ENCODE measurements at places on chromosomes 12 and 14.

DNA sequence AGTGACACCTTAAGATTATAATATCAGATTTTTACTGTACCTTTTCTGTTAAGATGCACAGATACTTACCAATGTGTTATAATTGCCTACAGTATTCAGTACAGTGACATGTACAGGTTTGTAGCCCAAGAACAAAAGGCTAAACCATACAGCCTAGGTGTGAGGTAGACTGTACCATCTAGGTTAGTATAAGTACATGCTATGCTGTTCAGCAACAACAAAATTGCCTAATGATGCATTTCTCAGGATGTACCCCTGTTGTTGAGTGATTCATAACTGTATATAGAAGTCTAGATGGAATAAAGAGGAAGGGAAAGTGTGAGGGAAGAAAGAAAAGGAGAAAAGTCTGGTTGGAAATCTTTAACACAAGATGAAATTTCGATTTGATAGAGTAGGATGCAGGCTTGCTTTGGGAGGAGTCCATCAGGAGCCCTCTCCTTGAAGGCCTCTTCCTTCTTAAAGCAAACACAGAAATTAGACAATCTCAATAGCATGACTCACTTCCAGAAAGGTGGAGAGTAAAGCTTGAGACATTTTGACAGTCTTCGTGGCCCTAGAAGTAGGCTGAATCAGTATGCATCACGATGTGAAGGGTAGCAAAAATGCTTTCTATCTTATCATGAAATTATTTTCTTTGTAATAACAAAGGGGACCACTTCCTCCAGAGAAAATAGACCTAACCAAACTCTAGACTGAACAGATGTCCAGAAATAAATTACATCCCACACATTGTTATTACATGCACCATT lies 191.5 kb downstream of the SYT1 start:
- DNase-seq: no peak

DNA sequence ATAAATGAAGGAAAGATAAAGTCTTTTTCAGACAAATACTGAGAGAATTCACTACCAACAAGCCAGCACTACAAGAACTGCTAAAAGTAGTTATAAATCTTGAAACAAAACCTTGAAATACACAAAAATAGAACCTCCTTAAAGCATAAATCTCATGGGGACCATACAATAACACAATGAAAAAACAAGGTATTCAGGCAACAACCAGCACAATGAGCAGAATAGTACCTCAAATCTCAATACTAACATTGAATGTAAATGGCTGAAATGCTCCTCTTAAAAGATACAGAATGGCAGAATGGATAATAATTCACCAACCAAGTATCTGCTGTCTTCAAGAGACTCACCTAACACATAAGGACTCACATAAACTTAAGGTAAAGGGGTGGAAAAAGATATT lies 7.7 kb upstream of the IQSEC3 start:
- no peak for DNase-seq

- no peak for DNase-seq
These were observed 93.3 kb downstream of the CALM1 start for GRCh38 chr14:90489916-90490719.

- DNase-seq: no peak
These were observed 68.2 kb downstream of the DRAM1 start for GRCh38 chr12:101945369-101946232.

GRCh38 chr12:76964784-76965571 lies 86.2 kb upstream of the CSRP2 start:
- DNase-seq: no peak

DNA sequence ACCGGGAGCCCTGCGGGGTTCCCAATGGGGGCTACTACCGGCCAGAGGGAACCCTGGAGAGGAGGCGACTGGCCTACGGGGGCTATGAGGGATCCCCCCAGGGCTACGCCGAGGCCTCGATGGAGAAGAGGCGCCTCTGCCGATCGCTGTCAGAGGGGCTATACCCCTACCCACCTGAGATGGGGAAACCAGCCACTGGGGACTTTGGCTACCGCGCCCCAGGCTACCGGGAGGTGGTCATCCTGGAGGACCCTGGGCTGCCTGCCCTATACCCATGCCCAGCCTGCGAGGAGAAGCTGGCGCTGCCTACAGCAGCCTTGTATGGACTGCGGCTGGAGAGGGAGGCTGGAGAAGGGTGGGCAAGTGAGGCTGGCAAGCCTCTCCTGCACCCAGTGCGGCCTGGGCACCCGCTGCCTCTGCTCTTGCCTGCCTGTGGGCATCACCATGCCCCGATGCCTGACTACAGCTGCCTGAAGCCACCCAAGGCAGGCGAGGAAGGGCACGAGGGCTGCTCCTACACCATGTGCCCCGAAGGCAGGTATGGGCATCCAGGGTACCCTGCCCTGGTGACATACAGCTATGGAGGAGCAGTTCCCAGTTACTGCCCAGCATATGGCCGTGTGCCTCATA lies 9.7 kb downstream of the TNS2 start:
- DNase-seq: no peak

DNA sequence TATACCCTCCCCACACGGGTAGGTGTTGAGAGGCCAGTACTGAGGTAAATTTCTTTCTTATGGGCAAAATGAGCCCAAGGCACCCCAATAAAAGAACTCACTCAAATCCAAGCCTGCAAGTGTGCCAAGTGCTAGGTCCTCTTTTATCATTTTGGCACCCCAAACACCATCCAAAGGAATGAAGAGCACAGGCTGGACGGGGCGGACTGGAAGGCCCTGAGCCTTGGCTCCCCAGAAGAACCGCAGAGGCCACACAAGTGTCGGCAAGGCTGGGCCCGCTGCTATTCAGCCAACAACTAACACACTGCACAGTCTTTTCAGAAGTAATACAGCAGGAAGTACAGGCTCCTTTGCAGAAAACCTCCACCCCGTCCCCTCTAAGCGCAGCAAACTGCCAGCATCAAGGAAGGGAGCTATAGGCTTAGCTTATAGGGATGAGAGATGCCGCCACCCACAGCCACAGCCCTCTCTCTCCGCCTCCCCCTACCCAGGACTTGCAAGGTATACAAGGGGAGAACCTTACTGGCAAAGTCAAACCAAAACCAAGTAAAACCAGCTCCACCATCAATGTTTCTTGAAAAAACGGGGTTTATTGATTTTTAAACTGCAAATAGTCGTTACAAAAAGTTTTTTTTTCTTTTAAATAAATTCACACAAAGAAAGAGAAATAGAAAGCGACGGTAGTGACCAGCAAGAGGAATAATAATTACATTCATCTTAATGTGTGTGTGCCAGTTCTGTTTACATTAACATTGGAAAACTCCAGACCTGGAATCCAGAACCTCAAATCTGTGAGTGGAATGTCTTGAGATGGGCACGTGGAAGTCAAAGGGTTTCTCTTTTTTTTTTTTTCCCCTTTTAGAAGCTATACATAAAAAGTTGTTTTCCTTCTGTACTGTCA lies 5.5 kb downstream of the ZFP36L1 start:
- DNase-seq: no peak

- no peak for DNase-seq
These were observed 24.1 kb downstream of the ITPR2 start for GRCh38 chr12:26808766-26809476.

- DNase-seq: no peak
These were observed 6.1 kb upstream of the CD9 start for GRCh38 chr12:6193853-6194815.

GRCh38 chr14:20419419-20419818 lies 6.1 kb upstream of the TEP1 start:
- DNase-seq: no peak

DNA sequence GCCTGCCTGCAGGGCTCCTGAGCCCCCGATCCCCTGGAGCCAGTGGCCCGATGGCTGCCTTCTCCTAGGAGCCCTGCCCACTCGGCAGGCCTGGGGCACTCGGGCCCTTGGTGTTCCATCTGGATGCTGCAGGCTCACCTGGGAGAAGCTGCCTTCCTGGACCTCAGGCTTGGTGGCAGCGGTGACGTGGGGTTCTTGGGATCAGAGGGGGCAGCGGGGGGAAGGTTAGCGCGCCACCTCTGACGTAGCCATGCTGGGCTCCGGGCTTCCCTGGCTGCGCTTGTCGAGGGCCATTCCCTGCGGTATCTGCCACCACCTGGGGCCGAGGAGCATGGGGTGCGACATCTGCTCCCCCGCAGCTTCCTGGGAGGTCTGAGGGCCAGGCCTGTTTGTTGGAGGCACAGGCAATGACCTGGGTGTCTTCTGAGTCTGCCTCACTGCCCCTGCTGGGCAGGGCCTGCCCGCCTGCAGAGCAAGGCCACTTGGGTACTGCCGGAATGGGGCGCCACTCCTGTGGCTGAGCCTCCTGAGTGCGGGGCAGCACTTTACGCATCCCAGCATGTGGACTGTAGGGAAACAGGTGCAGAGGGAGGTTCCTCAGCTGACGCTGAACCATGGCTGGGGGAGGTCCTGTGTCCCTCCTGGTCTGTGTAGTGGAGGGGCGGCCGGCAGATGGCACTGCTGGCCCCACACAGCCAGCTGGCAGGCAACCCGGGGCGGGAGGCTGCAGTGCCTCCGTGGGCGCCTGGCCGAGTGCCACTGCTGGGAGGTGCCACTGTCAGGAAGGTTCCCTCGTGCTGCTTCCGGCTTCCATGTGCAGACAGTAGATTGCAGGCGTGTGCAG lies 20.3 kb downstream of the MTA1 start:
- DNase-seq: no peak

DNA sequence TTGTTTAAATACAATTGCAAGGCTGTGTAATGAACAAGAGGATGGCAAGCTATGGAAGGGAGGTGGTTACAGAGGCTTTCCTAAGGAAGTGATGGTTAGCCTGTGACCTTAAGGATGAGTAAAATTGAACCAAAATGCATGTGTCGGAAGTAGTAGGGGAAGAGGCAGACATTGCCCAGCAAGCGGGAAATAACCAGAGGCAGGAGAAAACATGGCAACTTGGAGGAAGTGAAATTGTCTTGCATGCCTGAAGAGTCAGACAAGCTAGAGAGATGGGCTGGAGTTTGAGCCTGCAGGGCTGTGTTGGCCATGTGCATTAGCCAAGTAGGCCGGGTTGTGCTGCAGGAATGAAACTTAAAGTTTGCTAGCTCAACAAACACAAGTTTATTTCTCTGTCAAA lies 96.2 kb downstream of the BTG1 start:
- DNase-seq: no peak

DNA sequence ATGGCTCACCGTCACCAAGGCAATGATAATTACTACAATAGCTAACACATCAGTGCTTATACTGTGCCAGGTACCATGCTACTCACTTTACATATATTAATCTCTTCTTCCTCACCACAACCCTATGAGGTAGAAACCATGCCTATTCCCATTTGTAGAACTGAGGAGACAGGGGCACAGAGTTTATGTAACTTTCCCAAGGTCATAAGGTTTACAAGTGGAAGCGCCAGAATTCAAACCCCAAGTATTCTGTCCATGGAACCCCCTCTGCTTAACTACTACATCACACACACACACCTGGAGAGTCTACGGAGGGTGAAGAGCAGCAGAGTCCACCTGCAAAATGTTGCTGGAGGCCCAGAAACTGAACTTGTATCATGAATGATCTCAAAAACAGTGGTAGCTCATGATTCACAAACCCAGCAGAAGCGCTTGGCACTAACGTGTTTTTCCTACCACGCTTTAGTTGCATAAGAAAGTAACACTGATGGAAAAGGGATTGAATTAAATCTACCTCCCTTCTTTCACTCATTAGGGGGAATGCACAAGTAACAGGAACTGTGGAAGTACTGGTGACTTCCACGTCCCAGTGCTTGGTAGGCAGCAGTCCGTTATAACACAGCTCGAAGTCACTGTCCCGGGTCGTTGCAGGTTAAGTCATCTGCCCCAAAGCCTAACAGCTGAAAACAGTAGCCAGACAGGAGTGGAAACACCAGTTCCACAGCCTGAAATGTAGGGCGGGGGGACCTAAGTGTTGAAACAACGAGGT lies 2.0 kb downstream of the ITPR2 start:
- no peak for DNase-seq

- no peak for DNase-seq
These were observed 497.6 kb downstream of the APAF1 start for GRCh38 chr12:99142651-99143050.

GRCh38 chr12:46835785-46836184 lies 10.0 kb upstream of the SLC38A4 start:
- DNase-seq: no peak

- no peak for DNase-seq
These were observed 26.0 kb upstream of the GLIPR1L2 start for GRCh38 chr12:75364919-75365318.

DNA sequence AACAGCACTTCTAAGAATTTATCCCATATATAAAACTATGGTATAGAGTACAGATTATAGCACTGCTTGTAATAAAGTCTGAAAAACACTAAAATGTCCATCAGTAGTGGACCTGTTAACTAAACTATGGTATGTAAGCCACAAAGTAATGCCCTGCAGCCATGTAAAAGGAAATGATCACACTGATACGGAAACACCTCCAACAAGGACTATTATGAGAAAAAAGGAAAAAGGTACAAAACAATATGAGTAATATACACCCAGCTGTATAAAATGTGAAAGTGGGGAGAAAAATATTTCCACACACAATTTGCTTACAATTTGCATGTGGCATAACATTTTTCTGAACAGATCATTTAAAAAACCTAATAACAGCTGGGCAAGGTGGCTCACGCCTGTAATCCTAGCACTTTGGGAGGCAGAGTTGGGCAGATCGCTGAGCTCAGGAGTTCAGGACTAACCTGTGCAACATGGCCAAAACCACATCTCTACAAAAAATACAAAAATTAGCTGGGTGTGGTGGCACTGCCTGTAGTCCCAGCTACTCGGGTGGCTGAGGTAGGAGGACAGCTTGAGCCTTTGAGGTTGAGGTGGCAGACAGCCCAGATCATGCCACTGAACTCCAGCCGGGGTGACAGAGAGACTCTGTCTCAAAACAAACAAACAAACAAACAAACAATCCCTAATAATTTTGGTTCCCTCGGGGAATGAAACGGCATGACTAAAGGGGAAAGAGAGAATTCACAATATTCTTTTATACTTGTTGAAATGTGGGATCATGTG lies 250.5 kb downstream of the MED13L start:
- DNase-seq: no peak

DNA sequence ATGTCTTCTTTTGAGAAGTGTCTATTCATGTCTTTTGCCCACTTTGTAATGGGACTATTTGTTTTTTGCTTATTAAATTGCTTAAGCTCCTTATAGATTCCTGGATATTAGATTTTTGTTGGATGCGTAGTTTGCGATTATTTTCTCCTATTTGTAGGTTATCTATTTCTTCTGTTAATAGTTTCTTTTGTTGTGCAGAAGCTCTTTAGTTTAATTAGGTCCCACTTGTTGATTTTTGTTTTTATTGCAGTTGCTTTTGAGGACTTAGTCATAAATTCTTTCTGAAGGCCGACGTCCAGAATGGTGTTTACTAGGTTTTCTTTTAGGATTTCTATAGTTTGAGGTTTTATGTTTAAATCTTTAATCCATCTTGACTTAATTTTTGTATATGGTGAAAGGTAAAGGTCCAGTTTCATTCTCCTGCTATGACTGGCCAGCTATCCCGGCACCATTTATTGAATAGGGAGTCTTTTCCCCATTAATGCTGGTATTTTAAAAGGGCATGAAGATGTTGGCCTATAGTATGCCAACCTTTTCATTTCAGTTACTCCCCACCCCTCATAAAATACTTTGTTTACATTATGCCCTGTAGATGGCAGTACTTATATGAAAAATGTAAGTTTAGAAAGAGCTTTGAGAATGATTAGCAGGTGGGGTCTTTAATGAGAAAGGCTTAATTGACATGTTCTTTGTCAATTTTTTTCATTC lies 62.9 kb upstream of the PSMA6 start:
- no peak for DNase-seq

- DNase-seq: no peak
These were observed 8.2 kb downstream of the WBP11 start for GRCh38 chr12:14795028-14795448.

All from stimulated activated CD4-positive, alpha-beta T cell treated with anti-CD3 and anti-CD28 coated beads, Interleukin-15, amount 100 ng/mL, for 1 hour (primary cell).